ENCODE measurements at places on chromosomes 2 and 18.

DNA sequence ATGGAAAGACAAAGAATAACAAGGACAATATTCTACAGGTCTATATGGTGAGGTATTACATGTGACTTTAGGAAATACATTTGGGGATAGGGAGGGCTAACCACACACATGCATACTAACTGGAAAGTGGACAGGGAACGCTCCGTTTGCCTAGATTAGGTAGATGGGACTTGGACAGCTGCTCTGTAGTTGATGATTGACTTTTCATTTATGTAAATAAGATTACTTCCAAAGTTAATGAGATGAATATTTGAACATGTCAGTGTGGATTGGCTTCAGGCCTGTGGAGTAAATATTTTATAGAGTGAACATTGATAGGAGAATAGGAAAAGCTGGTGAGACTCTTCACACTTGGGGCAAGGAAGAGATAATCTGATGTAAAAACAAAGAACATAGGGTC lies 142.0 kb downstream of the NCK2 start:
- H3K27ac ChIP-seq, result peak overlapping the region; percentile 43
- H3K4me3 ChIP-seq, result no peak overlapping the region
- peaks cover 50% of the 10 kb centered on the region for H3K4me1 ChIP-seq
- no peaks in the 10 kb centered on the region for H3K27me3 ChIP-seq
- peaks cover 13% of the 10 kb centered on the region for H3K36me3 ChIP-seq

DNA sequence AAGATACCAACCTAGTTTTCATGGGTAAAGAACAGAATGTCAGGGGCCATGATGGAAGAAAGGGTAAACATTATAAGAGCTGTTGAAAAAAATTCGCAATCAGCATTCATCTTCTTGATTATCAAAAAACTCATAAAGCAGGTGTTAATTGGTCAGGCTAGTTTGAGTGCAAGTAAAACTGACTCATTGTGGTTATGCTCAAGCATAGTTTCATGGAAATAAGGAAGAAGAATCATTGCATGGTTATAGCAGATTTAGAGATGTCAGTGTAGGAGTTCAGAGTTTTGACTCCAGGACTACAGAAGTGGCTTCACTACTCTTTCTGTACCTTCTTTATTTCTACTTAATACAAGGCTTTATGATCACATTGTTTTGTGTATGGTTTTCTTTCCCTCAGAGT lies 26.9 kb upstream of the CDH19 start:
- H3K27me3 ChIP-seq, result no peaks in the 10 kb centered on the region
- no peak for DNase-seq
- no peak overlapping the region for H3K27ac ChIP-seq
- H3K4me3 ChIP-seq, result no peak overlapping the region
- no peaks in the 10 kb centered on the region for H3K36me3 ChIP-seq

- peaks cover 4% of the 10 kb centered on the region for H3K27me3 ChIP-seq
- no peak for DNase-seq
- peak within 1 kb of the TSS; percentile 64 for H3K4me3 ChIP-seq
- peaks cover 9% of the 10 kb centered on the region for H3K4me1 ChIP-seq
- H3K27ac ChIP-seq, result peak within 1 kb of the TSS; percentile 84
Observed at GRCh38 chr2:196592911-196593881, 46.3 kb upstream of the CCDC150 start.

GRCh38 chr18:53817976-53818950 lies 406.2 kb downstream of the MBD2 start:
- no peak for DNase-seq
- no peaks in the 10 kb centered on the region for H3K36me3 ChIP-seq
- no peak overlapping the region for H3K27ac ChIP-seq
- no peak overlapping the region for H3K4me3 ChIP-seq
- no peaks in the 10 kb centered on the region for H3K4me1 ChIP-seq

Data from esophagus muscularis mucosa (tissue), 4 donors.